ENCODE measurements at places on chromosomes 16 and 17.

DNA sequence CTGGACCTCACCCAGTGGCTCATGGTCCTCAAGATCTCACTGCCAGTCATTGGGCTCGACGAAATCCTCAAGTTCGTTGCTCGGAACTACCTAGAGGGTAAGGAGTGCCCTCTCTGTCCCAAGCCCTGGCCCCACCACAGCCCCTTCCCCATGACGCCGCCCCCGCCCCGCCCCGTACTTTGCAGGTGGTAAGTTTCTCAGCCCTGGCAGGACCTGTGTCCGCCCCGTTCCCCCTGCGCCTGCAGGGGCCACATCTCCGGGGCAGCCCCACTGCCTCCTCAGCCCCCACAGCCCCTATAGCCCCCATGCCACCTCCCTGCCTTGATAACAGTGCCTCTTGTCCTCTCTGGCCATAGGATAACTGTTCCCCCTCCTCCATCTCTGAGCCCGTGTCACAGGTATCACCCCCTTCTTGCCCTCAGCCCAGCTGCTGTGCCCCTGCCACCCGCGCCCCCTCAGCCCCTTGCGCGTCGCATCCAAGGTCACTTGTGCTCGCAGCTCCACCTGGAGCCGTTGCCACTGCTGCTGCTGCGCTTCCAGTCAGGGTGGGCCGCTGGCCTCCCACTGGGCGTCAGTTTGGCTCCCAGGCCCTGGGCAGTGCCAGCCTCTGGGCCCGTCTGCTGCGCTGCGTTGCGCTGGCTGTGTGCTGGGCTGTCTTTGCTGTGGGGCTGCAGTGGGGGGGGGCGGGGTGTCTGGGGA, 21.5 kb downstream of the RABEP2 start:
- no peak for DNase-seq

GRCh38 chr16:65319621-65320231, 197.9 kb upstream of the CDH11 start:
- DNase-seq = no peak

- no peak for DNase-seq
These were observed 14.0 kb upstream of the SPHK1 start for GRCh38 chr17:76370261-76370993.

DNA sequence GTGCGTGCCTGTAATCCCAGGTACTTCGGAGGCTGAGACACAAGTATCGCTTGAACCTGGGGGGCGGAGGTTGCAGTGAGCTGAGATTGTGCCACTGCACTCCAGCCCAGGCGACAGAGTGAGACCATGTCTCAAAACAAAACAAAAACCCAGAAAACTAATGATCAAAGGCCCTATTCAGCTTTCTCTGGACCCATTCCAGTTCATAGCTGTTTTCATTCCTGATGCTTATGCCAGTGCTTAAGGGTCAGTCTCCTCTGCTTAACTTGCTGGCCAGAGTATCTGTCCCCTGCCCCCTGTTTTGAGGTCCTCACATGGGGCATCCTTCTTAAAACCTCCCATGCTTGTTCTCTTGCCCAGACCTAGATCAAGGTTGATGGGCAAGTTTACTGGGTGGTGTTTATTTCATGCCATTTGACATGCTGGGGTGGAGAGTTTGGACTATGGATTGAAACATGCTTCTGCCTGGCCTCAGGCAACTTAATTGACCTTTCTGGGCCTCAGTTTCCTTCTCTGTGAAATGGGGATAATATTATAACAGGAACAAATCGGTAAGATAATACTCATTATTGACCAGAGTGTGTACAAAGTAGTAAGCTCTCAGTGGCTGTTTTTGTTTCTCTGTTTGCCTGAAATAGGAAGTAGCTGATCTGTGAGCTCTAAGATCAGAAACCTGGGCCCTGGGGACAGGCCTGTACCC, 369.8 kb downstream of the CPPED1 start:
- no peak for DNase-seq

- DNase-seq = no peak
These were observed 25.3 kb downstream of the IKZF3 start for GRCh38 chr17:39838784-39839183.

DNA sequence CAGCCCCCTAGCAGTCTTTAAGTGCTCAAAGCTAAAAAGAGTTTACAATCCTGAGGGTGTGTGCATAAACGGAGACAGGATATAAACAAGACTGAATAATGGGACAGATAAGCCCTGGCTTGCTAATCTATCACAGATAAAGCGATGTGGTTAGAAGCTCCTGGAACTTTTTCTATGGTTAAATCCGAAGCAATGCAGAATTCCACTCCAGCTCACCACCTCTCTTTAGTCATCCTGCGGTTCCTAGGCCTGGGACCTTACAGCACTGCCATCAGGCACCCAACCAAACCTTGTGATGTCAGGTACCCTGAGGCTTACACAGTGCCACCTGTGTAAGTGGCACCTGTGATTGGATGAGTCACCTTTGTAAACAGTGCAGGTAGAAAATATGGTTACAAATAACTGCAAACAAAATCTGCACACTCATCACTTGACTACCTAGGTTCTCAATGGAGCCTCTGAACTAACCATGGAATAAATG, 31.5 kb upstream of the B4GALNT2 start:
- DNase-seq = peak; percentile 93

- no peak for DNase-seq
These were observed 4.6 kb upstream of the NPIPB2 start for GRCh38 chr16:11946433-11946832.

DNA sequence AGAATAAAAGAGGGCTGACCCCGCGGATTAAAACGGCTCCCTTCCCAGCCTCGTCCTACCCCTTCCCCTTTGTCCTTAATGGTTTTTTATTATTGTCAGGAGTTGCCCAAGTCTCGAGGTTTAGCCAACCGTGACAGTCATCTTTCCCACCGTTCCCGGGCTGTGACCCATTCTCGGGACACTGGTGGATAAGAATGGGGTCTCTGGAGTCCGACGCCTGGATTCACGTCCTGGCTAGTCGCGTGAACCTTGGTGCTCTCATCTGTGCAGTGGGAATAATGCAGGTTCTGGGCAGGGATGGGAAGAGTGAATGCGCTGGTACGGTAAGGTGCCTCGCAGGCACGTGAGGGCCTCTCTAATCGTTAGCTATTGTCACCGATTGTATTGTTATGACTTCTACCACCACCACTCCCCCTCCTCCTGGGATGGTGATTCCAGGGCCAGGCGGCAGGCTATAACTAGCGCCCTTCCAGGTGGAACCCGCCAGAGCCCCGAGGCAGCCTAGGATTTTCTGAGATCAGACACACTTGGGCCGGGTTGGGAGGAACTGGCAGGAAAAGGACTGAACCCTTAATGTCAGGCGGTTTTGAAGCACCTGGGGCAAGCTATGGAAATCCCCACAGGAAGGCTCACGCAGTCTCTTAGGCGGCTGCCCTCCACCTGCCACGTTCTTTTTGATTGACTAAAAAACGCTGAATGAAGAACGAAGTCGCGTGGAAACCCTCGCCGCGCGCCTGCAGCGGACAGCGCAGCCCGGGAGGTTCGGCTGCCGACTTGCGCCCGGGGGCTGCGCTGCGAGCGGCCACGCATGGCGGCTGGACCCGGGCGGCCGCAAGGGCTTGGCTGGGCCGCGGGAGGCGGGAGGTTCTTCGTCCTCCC, 2.7 kb downstream of the HS3ST3B1 start:
- DNase-seq = no peak

DNA sequence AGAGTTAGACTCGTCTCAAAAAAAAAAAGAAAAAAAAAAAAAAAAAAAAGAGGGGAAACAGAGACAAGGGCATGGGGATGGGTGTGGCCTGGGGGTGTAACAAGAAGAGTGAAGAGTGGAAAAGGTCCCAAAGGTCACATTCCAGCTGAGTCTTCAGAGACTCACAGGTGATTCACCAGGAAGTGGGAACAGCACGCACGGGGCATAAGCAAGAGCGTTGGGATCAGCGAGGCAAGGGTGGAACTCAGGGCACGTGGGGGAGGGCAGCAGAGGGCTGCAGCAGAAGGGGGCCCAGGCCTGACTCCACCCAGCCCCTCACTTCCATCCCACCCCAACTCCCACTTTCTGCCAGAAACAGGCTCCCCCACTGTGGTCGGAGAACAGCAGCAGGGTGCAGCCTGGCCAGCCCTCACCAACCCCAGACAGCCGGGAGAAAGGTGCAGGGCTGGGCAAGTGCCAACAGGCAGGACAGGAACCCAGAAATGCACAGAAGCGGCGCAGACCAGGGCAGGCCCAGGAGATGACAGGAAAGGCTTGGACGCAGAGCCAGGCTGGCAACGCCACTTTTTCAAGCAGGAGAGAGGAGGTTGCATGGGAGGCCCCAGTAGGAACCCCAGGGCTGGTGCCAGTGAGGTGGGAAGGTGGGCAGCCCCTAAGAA, 3.3 kb downstream of the MEAK7 start:
- no peak for DNase-seq

- DNase-seq = no peak
These were observed 45.8 kb upstream of the STAC2 start for GRCh38 chr17:39271546-39271945.

GRCh38 chr17:50267074-50267841, 7.0 kb upstream of the TMEM92 start:
- no peak for DNase-seq

DNA sequence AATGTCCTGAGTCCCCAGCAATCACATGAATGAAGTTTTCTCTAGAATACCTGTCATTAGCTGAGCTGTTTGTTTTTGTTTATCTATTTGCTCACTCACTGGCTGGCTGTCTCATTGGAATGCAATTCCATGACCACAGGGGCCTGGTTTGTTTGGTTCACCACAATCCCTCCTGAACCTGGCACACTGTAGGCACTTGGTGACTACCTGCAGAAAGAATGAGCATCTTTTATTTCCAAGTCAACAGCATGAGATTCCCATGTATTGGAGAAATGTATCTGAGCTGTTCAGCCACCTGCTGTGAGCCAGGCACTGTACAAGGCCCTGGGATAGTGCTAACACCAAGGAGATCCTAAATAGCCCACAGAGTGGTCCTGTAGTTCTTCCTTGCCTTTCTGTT, 345.1 kb downstream of the XYLT1 start:
- no peak for DNase-seq

- no peak for DNase-seq
These were observed 64.8 kb upstream of the ADAMTS18 start for GRCh38 chr16:77499373-77500285.

DNA sequence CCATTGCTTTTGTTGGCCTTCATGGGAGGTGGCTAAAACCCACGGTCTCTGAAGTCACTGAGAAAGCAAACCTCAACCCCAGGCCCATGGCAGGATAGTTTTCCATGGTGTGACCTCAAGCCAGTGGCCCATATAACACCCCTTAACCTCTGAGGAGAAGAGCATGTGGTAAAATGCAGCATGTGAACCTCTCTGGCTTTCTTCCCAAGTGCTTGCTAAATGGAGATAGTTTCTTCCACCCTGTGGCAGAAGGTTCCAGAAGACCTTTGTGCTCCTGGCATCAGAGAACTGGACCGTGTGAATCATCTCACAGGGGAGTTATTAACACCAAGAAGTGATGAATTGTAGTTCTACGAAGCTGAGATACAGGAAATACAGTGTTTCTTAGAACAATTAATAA, 47.3 kb downstream of the MYOCD start:
- DNase-seq = no peak

GRCh38 chr16:49588729-49589384, 215.3 kb downstream of the C16orf78 start:
- DNase-seq = no peak

DNA sequence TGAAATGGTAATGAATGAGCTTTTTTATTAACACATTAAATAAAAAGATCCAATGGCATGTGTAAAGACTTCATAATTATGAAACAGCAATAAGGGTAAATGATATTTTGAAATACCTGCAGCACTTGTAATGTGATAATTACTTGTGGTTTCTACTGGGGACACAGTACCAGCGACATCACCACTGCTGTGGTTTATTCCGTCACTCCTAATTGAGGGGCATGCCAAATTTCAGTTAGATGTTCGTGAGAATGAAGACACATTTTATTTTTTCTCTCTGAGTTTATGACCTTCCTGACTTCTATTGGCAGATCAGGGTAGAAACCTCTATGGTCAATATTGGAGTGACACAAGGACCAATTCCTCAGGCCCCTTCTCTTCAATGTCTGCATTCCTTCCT, 131.9 kb upstream of the XYLT1 start:
- no peak for DNase-seq

GRCh38 chr16:30184096-30184890, 891 bp downstream of the CORO1A start:
- peak; percentile 64 for DNase-seq

GRCh38 chr17:69593716-69594115, 179.2 kb downstream of the MAP2K6 start:
- DNase-seq = no peak

DNA sequence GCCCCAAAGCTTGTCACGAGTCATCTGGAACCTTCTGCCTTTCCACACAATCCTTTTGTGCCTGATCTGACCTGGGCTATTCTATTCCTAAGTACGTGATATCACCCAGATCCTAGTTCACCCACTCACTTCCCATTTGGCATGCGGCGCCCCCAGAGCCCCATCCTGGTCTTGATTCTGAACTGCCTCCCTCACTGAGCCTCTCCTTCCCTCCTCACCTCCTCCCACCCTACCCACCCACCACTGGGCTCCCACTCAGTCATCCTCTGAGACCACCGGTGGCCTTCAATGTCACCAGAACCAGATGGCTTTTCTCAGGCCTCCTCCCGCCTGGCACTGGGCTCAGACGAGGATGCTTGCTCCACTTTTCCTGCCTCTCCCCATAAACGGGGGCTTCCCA, 18.5 kb downstream of the WDR45B start:
- DNase-seq = no peak

- DNase-seq = peak; percentile 55
These were observed 2.4 kb upstream of the USP36 start for GRCh38 chr17:78842881-78843565.

GRCh38 chr16:49344401-49344800, 29.2 kb upstream of the C16orf78 start:
- DNase-seq = no peak

GRCh38 chr17:67659028-67659427, 58.7 kb upstream of the NOL11 start:
- no peak for DNase-seq

DNA sequence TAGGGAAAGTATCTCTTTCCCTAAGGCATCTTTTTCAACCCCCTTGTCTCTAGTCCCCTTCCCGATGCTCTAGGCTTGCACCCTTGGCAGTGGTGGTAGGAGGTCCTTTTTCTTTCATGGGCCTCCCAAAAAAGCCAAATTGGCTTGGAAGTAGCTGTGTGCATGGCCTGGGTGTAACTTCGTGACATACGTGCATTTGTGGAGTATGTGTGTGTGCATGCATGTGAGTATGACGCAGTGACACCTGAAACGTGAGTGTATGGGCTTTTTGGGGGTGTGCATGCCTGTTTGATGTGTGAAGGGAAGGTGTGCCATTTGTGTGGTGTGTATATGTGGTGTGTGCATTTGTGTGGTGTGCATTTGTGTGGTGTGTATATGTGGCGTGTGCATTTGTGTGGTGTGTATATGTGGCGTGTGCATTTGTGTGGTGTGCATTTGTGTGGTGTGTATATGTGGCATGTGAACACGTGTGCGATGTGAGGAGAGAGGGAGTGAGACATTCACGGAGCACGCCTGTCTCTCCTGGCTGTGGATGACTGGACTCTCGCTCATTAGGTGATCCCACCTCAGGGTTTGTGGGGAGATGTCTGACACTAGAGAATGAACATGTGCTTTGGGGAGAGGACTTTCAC, 15.7 kb downstream of the IGFBP4 start:
- no peak for DNase-seq
